Activated CD4-positive, alpha-beta T cell treated with anti-CD3 and anti-CD28 coated beads, Interleukin-2, amount 10 ng/mL, durations not matched to agents 7 days and 5 days (primary cell): ENCODE measurements at places on chromosomes 16 and 17.

DNA sequence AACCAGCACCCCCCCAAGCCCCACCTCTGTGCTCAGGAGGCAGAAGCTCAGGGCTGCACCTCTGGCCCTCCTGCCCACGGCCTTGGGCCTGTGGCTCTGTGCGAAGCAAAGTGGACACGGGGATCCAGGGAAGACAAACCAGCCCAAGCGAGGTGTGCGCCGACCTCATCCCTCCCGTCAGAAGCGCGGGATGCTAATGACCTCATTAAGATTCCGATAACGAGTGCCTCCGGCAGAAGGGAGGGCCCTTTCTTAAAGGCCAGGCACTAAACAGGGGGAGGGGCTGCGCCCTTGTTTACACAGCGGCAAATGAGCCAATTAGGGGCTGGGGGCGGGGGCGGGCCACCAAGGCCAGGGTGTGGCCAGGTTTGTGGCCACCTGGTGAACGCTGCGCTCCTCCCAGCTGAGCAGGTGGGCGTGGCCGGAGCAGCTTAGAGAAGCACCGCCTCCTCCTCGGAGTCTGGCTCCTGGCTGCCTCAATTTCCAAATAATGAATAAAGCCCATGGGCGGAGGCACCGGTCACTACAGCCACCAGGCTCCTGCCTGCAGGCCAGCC lies 3.2 kb downstream of the CBX4 start:
- DNase-seq, result no peak

DNA sequence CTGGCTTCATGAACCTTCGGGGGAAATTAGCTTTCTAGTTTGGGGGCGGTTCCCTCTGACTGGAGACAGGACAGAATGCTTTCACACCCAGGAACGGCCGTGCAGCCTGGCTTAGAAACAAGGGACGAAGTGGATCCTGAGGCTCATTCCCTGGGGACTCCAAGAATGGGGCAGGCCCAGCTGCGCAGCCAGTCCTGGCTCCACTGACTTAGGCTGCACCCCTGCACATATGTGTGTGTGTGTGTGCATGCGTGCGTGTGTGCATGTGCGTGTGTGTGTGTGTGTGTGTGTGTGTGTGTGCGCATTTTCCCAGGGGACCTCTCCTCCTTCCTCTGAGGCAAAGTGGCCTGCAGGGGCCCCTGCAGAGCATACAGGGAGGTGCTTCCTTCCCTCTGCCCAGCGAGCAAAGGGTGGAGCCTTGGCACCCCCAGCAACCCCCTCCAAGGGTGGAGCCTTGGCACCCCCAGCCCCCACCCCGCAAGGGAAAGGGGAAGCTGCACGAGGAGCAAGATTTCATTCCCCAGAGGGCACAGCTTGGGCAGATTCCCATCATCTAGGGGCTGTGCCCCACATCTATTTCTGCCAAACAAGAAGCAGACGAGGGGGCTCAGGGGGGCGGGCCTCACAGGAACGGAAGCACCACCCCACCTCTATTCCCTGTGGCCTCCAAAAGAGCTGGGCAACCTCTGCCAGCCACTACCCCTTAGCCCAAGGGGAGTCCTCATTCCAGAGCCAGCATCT lies 97.6 kb upstream of the CBX4 start:
- no peak for DNase-seq

- no peak for DNase-seq
These were observed 89.4 kb downstream of the RPTOR start for GRCh38 chr17:80633994-80634566.

- peak; percentile 82 for DNase-seq
These were observed 77.9 kb upstream of the SDK2 start for GRCh38 chr17:73722165-73722564.

- DNase-seq, result no peak
These were observed 39.7 kb upstream of the CRISPLD2 start for GRCh38 chr16:84780063-84780462.

GRCh38 chr17:57859601-57860413 lies 10.0 kb upstream of the MRPS23 start:
- DNase-seq, result no peak

- DNase-seq, result no peak
These were observed 14.2 kb downstream of the CDH16 start for GRCh38 chr16:66904428-66904845.

- no peak for DNase-seq
These were observed 84.1 kb upstream of the CPHXL start for GRCh38 chr16:75810342-75810741.

DNA sequence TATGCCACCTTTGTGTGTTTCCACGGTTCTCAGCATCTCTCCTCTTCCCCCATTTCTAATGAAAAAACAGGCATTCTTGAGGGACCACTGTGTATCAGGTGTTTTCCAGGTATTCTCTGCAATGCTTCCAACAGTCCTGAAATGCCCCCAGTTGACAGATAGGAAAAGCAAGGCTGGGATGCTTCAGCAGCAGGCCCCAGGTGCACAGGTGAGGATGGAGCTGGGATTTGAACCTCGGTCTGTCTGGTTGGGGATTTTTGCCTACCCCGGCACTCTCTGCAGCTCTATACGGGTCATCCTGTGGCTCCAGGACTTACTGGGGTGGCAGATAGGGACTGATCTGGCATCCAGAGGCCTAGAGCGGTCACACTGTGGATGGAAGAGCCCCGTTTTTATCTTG lies 180.5 kb upstream of the GSE1 start:
- DNase-seq, result no peak

- DNase-seq, result peak; percentile 74
These were observed 1.4 kb downstream of the CENPX start for GRCh38 chr17:82021107-82021899.

DNA sequence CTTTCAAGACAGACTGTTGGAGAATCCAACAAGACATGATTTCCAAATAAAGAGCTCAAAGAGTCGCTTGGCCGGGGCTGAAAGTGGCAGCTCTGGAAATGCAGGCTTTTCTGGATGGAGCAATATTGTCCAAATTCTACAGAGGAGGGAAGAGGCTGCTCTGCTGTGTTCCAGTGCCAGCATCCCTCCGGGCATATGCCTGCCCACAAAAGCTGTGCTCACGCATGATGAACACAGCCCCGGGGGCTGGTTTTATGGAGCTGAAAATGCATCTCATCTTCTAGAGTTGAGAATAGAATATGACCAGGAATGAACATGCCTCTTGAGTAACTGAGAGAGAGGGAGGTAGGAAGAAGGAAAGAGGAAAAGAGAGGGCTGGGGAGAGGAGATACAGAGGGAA lies 74.7 kb upstream of the TOX3 start:
- no peak for DNase-seq

DNA sequence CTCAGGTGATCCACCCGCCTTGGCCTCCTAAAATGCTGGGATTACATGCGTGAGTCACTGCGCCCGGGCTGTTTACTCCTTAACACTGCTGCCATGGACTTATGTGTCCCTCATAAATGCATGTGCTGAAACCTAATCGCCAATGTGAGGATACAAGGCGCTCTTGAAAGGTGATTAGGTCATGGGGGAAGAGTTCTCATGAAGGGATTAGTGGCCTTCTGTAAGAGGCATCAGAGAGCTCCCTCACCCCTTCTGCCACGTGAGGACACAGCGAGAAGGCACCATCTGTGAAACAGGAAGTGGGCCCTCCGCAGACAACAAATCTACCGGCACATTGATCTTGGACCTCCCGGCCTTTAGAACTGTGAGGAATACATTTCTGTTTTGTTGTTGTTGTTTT lies 19.1 kb downstream of the ITPRIPL2 start:
- DNase-seq, result no peak

DNA sequence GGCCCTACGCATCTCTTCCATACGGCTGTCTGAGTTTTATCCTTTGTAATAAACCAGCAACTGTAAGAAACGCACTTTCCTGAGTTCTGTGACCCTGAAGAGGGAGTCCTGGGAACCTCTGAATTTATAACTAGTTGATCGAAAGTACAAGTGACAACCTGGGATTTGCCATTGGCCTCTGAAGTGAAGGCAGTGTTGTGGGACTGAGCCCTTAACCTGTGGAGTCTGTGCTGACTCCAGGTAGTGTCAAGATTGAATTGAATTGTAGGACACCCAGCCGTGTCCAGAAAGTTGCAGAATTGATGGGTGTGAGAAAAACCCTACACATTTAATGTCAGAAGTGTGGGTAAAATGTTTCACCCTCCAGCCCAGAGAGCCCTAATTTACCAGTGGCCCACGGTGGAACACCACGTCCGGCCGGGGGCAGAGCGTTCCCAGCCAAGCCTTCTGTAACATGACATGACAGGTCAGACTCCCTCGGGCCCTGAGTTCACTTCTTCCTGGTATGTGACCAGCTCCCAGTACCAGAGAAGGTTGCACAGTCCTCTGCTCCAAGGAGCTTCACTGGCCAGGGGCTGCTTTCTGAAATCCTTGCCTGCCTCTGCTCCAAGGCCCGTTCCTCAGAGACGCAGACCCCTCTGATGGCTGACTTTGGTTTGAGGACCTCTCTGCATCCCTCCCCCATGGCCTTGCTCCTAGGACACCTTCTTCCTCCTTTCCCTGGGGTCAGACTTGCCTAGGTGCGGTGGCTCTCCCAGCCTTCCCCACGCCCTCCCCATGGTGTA lies 1.5 kb downstream of the GAA start:
- no peak for DNase-seq
